Stimulated activated CD4-positive, alpha-beta T cell treated with anti-CD3 and anti-CD28 coated beads, Interleukin-2, amount 100 ng/mL, for 24 hours (primary cell): ENCODE measurements at places on chromosomes 2 and 18.

GRCh38 chr2:60885683-60886082 is 4.3 kb downstream of the REL start:
- DNase-seq = no peak

GRCh38 chr2:100845141-100845991 is 25.4 kb downstream of the NPAS2 start:
- DNase-seq = no peak

GRCh38 chr18:44396550-44396949 is 284.1 kb upstream of the SETBP1 start:
- no peak for DNase-seq

- DNase-seq = no peak
Observed at GRCh38 chr2:235752846-235753245, 259.0 kb downstream of the AGAP1 start.

DNA sequence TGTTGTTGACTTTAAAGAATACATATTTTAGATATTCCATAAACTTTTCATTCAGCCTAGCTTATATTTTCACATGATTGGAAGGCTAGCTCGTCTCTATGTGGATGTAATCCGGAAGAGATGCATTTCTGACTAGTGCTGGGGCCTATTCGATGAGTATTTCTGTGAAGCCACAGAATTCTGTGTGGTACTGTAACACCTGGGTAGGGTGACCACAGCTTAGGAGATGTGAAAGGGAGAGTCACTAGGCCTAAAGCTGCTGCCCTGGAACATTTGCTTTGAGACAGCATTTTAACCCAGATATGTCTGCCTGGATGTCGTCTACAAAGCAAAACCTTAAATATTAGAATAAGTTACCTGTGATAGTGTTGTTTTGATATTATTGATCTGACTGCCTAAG is 83.5 kb downstream of the ZNF236 start:
- DNase-seq = no peak

GRCh38 chr2:173028141-173028540 is 47.5 kb upstream of the MAP3K20 start:
- DNase-seq = no peak

- DNase-seq = no peak
Observed at GRCh38 chr2:15814946-15815345, 125.4 kb upstream of the MYCN start.

- no peak for DNase-seq
Observed at GRCh38 chr2:44741507-44741906, 200.0 kb upstream of the SIX3 start.

- DNase-seq = no peak
Observed at GRCh38 chr2:46801731-46802664, 113.6 kb downstream of the MCFD2 start.

DNA sequence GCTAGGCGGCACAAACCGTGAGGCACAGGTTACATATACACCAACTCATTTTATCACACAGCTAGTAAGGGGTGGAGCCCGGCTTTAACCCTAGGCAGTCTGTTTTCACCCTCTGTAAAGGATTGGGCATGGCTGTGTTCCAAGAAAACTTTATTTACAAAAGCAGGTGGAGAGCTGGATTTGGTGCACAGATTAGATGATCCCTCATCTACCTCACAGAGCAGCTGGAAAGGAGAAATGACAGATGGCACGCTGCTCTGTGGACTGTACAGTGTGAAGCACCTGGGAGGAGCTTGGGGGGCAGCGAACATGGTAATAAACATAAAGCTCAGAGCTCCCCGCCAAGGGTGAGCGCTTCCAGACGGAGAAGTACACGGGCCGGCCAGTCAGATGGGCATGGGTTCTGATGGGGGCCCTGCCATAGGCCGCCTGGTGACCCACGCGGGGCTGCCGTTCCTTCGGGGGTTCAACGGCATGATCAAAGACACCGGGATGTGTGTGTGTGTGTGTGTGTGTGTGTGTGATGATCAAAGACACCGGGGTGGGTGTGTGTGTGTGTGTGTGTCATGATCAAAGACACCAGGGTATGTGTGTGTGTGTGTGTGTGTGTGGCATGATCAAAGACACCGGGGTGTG is 862 bp upstream of the TMEM177 start:
- DNase-seq = no peak

DNA sequence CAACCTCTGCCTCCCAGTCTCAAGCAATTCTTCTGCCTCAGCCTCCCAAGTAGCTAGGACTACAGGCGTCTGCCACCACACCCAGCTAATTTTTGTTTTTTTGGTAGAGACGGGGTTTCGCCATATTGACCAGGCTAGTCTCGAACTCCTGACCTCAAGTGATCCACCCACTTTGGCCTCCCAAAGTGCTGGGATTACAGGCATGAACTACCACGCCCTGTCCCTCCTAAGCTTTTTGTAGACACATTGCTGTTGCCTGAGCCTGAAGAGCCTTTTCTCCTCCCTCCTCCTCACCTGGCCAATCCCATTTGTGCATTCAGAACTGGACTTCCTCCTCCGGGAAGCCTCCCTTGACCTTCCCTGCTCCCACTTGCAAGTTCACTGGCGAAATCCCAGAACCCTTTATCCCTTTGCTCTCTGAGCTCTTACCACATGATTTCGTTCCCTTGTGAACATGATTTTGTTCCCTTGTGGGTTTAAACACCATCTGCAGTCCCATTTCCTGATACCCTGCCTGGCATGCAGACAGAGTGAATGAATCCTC is 2.6 kb downstream of the C2orf72 start:
- DNase-seq = no peak

GRCh38 chr2:160566717-160567116 is 73.1 kb upstream of the RBMS1 start:
- DNase-seq = no peak

DNA sequence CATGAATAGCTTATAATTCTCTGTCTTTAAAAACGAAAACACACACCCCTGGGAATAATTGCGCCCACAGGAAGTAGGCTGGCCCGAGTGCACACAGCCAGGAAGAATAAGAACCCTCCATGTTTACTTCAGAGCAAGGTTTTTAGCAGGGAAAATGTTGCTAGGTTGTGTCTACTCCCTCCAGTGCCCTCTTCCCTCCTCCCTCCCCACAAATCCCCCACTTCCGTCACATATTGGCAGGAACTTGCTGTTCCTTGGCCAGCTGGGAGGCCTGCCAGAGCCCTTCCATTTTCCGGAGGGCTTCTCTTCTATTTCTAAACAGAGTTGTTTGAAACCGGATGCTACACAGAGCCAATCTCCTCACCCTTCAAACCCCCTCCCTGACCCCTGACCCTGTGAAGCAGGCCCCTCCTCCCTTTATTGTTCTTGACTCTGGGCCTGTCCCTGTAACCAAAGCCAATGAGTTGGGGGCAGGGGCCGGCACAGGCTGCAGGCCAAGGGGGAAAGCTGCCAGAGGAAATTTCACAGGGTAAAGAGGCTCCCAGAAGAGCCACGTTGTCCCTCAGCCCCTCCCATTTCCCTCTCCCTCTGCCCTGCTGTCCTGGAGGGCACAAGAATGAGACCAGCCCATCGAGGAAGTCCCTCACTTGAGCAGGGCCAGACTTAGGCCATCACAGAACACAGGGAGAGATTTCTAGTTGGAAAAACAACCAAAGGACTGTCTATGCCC is 49.8 kb upstream of the LGALSL start:
- DNase-seq = no peak

DNA sequence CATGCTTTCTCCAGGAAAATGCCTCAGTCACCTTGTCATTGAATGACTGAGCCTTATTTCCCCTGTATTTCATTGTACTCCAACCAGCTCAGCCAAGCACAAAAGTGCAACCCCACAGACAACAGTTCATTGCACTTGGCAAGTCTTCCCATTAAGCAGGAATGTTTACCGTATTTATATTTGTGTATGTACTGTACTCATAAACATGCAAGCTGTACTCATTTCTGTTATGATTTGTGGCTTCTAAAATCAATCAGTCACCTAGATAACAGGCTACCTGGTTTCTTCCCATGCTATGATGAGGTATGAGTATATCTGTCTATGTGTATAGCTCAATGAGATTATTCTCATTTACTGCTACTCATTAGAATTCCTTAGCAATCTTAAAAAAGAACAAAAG is 505.5 kb upstream of the FAM98A start:
- no peak for DNase-seq

- DNase-seq = no peak
Observed at GRCh38 chr2:187324631-187325030, 123.4 kb downstream of the CALCRL start.

- DNase-seq = no peak
Observed at GRCh38 chr2:134268265-134268664, 14.4 kb downstream of the MGAT5 start.

DNA sequence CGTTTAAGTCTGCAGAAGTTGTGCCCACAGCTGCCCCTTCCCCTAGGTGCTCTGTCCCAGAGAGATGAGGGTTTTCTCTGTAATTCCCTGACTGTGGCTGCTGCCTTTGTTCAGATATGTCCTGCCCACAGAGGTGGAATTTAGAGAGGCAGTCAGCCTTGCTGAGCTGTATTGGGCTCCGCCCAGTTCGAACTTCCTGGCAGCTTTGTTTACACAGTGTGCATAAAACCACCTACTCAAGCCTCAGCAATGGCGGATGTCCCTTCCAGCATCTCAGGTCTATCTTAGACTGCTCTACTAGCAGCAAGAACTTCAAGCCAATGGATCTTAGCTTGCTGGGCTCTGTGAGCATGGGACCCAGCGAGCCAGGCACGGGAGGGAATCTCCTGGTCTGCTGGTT is 48.1 kb downstream of the LHCGR start:
- no peak for DNase-seq

- no peak for DNase-seq
Observed at GRCh38 chr2:110874453-110875383, 142.3 kb downstream of the ACOXL start.

DNA sequence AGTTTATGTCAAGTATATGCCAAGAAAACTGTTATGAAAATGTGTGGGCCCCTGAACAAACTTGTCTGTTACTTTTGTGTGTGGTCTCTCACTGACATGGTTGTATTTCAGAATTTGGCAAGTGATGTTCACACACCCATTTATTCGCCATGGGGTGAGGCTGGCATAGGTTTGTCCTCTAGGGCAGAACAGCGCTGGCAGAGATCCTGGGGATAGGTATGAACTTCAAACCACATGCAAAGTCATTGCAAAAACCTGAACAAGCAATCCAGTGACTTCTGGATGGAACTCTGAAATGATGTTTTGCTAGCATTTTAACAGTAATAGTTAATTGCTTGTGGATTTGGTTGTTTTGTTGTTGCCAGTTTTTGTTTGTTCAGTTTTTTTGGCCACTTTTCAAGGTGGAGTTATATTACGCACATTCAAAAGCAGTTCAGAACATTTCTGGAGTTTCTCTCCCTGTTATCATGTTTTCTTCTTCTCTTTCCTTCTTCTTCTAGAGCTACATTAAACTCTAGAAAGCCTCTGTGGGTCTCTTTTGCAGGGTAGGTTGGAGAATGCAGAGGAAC is 78.5 kb downstream of the MDH1 start:
- DNase-seq = no peak

GRCh38 chr2:152782171-152782570 is 63.8 kb downstream of the ARL6IP6 start:
- DNase-seq = no peak

GRCh38 chr2:24474053-24474452 is 17.0 kb upstream of the NCOA1 start:
- no peak for DNase-seq

DNA sequence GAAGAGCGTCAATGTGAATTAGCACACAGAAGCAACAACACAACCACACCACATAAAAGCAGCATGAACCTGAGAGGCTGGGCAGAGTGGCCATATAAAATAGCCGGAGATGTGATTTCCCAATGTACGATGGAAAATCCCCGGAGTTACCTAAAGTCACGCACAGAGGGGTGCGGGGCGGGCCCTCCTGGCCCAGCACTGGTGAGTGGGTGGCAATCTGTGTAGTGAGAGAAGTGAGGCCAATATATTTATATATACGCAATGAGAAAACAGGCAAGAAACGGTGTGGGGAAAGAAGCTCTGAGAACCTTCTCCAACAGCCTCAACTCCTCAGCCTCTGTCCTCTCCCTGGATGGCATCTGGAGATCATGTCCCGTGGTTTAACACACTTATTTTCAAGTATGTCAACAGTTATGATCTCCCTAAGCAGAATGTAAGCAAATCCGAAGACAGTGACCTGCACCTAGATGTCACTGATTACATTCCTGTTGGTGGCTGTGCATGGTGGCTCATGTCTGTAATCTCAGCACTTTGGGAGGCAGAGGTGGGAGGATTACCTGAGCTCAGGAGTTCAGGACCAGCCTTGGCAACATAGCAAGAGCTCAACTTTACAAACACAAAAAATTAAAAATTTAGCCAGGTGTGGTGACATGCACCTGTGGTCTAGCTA is 41.6 kb downstream of the CRACDL start:
- no peak for DNase-seq

GRCh38 chr2:105929516-105929915 is 184.8 kb downstream of the NCK2 start:
- DNase-seq = peak; percentile 22

GRCh38 chr2:28684142-28684858 is 67.3 kb upstream of the PPP1CB start:
- DNase-seq = no peak

- DNase-seq = peak; percentile 6
Observed at GRCh38 chr2:88590998-88591613, 36.2 kb downstream of the EIF2AK3 start.

DNA sequence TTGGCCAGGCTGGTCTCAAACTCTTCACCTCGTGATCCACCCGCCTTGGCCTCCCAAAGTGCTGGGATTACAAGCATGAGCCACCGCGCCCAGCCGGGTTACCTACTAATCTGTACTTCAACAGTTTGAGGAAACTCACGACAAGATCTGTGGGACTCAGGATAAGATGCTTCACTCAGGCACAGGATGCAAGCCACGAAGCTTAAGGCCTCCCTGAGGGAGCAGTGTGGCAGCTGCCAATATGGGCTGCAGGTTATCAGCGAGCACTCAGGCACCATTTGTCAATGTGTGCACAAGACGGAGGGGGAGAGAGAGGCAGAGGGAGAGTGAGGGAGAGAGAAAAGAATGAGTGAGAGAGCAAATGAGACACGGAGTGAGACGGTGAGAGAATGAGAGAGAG is 173.6 kb upstream of the RAB6C start:
- DNase-seq = no peak

GRCh38 chr2:120999377-121000097 is 263.9 kb downstream of the GLI2 start:
- no peak for DNase-seq

- no peak for DNase-seq
Observed at GRCh38 chr2:195488567-195488966, 168.5 kb upstream of the SLC39A10 start.

- peak; percentile 57 for DNase-seq
Observed at GRCh38 chr18:69469444-69469919, 68.8 kb downstream of the DOK6 start.

GRCh38 chr2:168697668-168698121 is 104.7 kb upstream of the NOSTRIN start:
- DNase-seq = no peak

GRCh38 chr2:207086136-207086535 is 79.6 kb downstream of the KLF7 start:
- no peak for DNase-seq

GRCh38 chr18:14086458-14087231 is 45.6 kb downstream of the ZNF519 start:
- DNase-seq = no peak

DNA sequence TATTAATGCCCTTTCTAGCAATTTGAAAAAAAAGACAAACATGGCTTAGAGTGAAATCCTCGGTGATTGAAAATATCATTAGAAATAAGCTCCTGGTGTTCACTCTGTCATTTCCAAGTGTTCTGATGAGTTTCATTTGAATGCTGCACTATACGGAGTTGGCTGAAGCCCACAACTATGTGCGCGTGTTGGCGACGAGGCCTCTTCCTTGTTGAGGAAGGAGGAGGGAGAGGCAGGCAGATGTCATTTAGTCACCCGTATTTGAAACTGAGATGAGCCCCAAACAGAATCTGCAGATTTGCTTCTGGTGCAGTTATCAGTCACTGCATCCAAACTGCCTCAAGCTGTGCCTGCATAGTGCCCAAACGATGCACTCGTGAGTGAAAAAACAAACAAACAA is 23.5 kb upstream of the SKOR2 start:
- no peak for DNase-seq
